Right forelimb (tissue), 1 donor: ENCODE measurements at places on chromosomes 7 and 10.
A peak's percentile ranks its signal among the peaks of the same experiment; 100 is the strongest.

- no peak for DNase-seq
These were observed 503.1 kb downstream of the GRID1 start for GRCh38 chr10:85863301-85864172.

GRCh38 chr10:52249850-52250395 lies 64.2 kb upstream of the DKK1 start:
- no peak for DNase-seq

DNA sequence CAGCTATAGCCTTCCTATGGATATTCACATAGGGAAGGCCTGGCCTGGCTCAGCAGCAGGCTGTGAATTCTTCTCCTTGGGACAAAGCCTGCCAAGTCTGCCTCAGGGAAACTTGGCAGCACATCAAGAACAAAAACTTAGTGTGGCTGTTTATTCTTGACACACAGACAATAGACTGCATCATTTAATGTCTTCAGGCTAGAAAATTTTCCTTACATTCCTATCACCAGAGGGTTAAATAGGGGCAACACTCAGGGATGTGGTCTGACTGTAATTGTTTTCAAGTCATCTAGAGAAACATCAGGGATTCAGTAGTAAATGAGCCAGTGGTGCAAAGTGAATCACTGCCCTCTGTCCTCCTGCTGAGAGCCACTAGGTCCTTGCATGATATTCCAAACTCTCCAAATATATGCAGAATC lies 137.3 kb downstream of the SEMA3C start:
- DNase-seq, result peak; percentile 69

DNA sequence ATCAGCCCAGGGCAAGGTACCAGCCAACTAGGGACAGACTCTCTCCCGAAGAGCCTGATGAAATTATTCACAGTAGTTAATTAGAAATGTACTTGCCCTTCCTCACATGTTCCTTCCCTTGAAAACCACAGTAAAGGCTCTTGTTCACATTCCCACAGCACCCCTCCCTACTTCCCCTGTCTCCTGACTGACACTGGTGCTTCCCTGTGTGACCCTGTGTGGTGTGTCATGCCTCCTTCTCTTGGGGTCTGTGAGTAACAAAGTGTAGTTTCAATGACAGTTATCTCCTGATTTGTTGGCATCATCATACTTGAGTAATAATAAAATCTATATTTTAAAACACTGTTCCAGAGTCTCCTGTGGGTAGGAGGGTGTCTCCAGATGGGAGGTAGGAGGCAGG lies 209.7 kb downstream of the ABCA13 start:
- DNase-seq, result no peak

GRCh38 chr7:140261522-140261921 lies 84.7 kb upstream of the KDM7A start:
- no peak for DNase-seq

- DNase-seq, result no peak
These were observed 211.6 kb upstream of the MAGI2 start for GRCh38 chr7:79664884-79665676.

- no peak for DNase-seq
These were observed 502 bp downstream of the PRKRIP1 start for GRCh38 chr7:102396710-102397019.

DNA sequence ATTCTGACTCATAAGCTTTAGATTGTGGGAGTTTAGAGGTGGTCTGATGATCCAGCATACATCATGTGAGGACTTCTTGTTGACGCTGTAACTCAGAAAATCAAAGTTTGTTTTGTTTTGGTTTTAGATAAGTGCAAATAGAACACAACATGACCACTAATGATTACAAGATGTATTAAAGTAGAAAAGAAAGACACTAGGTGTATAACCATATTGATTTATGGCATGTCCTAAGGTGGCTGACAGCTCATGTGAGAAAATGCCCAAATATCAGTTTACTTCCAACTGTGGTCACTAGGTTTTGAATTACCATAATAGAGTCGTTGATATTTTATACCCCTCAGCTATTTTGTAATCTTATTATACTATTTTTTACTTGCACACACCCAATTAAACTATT lies 1131.4 kb upstream of the PHF14 start:
- DNase-seq, result no peak

- no peak for DNase-seq
These were observed 4.9 kb upstream of the SRRM3 start for GRCh38 chr7:76196786-76197185.

DNA sequence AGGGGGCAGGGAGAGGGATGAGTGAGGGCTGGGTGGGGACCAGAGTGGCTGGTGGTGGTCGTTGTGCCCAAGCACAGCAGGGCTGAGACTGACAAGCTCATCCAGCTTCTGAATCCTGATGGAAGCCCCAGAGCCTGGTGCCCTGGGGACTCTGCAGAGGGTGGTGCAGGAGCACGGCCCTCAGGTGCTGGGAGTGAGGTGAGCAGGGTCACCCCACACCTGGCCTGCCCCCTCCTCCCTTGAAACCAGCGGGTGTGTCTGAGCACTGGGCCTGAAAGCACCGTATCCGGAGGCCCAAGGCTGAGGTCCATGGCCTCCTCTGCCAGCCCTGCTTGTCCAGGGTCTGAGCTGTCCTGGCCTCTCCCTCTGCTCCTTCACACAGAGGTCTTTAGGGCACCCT lies 218.2 kb downstream of the ZNF248 start:
- no peak for DNase-seq

- no peak for DNase-seq
These were observed 217.7 kb downstream of the PRKG1 start for GRCh38 chr10:51291961-51292360.

DNA sequence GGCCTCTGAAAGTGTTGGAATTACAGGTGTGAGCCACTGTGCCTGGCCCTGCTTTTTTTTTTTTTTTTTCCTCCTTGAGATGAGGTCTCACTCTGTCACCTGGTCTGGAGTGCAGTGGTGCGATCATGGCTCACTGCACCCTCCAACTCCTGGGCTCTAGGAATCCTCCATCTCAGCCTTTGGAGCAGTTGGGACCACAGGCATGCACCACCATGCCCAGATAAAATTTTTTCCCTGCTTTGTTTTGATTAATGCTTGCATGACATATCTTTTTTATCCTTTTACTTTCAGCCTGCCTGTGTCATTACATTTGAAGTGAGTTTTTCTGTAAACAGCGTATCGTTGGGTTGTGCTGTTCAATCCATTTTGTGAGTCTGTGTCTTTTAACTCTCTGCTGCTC lies 97.0 kb downstream of the ANKRD61 start:
- DNase-seq, result no peak

DNA sequence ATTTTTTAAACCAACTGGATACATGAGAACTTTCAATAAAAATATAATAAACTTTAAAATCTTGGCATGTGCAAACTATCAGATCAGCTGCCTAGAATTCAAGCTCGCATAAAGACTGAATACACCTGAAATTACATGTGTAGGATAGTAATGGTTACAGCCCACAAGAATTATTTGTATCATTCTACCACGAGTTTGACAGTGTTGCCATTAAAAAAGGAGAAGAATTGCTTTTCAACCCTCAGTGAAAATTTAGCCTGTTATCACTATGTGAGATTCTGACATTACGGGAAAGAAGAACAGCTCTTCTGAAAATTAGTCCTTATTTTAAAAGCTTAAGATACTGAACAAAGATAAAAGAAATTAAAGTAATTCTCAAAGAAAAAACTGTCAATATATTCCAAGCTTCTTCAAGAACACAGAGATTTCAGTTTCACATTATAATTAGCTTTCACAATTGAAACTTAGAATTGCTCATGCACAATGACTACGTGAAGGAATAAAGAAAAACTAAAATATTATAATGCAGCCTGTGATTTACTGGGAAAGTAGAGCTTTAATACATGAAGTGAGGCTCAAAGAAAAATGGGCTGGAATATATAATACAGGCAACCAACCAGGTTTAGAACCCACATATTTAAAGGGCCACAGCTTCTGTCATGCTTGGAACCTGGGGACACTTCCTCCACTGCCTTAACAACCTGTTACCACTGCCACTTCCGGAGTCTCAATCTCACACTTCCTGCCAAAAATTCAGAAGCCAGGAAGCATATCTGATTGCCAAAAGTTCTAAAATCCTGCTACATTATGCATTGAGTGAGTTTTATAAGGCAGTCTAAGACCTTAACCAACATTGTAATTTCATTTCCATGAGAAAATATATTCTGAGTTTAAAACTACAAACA lies 23.2 kb downstream of the TPK1 start:
- DNase-seq, result no peak

DNA sequence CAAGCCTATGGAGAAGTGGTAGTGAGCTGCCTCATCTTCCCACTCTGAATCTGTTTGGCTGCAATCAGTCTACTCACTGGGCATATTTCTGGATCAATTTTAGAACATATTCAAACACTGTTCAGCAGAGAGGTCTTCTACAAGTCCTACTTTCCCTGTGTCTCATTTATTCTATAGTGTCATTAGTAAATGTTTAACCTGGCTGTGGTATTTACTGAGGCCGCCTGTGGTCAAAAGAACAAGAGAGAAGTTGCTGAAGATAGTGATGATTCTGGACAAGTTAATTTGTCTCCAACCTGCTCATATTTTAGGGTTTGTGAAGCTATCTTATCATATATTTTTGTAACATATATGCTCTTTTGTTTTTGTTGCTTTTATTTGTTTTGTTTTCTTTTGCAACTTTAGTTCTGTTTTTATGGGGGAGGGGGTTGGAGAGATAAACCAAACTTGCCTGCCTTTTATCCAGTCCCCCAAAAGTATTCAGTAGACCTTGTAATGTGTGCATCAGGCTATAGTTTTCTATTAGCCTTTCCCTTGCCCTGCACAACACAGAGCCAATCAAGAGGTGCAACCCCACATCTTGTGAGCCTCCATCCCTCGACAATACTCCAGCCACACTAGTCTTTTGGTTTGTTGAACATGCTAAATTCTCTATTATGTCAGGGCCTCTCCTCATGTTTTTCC lies 362.8 kb upstream of the MBL2 start:
- DNase-seq, result no peak

DNA sequence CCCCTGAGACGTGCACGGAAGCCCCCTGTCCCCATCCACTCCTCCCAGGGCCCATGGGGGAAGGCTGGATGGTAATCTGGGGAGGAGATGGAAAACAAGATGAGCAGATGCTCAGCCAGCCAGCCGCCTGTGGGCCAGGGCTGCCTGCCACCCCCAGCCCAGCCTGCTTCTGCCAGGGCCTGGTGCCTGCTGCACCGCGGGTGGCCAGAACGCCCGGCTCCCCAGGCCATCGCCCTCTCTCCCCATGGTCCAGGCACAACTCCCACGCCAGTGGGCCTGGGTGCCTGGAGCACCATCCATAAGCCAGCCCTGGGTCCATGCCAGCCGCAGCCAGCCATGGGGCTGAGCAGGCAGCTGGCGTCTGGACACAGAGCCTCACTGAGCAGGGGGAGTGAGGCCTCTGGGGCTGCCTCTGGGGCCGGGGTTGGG lies 57.2 kb upstream of the ELN start:
- DNase-seq, result no peak

GRCh38 chr7:8017423-8017822 lies 48.8 kb downstream of the GLCCI1 start:
- DNase-seq, result no peak

DNA sequence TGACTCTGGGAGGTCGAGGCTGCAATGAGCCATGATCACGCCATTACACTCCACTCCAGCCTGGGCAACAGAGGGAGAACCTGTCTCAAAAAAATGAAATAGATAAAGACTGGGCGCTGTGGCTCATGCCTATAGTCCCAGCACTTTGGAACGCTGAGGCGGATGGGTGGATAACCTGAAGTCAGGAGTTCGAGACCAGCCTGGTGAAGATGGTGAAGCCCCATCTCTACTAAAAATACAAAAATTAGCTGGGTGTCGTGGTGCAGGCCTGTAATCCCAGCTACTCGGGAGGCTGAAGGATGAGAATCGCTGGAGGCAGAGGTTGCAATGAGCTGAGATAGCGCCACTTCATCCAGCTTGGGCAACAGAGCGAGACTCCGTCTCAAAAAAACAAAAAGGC lies 1.1 kb upstream of the DDX21 start:
- DNase-seq, result no peak

DNA sequence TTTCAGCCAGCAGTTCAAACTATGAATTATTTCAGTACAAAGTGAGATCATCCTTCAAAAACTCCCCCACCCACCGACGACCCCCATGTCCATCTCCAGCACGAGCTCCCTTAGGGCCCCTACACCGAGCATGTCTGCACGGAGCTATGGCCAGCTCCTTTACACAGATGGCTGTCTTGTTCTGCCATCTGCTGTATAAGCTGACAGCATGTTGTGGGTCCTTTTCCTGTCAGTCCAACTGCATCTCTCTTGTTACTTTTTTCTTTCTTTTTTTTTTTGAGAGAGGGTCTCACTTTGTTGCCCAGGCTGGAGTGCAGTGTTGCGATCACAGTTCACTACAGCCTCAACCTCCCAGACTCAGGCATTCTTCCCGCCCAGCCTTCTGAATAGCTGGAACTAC lies 21.6 kb downstream of the NPC1L1 start:
- DNase-seq, result no peak

DNA sequence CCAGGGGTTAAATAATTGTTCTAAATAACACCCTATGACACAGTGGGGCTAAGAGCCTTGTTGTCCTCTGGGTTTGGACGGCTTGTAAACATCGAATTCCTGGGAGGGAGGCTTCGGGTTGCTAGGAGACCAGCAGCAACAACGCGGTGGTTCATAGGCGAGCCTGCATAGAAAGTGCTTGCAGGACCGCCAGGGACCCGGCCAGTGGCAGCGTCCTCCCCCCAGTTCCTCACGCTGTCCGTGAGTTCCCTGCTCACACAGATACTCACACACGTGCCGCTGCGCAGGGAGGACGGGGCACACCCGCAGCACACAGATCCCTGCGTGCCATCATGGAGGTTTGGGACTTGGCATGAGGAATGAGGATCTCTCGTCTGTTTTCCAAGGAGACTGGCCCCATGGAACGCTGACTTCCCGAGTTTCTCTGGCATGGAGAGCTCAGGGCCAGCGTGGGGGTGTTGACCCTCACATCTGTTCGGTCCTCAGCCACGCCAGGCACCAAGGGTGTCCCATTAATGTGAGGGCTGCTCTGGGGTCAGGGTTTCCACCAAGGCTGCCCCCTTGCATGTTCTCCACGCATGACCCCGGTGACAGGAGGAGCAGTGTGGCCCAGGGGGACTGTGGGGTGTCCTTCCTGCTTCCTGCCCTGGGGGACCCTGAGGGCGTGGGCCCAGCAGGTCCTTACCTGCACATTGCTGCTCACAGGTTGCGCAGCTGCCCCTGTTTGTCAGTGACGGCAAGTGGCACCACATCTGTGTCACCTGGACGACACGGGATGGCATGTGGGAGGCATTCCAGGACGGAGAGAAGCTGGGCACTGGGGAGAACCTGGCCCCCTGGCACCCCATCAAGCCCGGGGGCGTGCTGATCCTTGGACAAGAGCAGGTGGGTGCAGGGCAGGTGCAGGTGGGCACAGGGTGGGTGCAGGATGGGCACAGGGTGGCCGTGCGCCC lies 9.7 kb downstream of the NPTX2 start:
- no peak for DNase-seq

DNA sequence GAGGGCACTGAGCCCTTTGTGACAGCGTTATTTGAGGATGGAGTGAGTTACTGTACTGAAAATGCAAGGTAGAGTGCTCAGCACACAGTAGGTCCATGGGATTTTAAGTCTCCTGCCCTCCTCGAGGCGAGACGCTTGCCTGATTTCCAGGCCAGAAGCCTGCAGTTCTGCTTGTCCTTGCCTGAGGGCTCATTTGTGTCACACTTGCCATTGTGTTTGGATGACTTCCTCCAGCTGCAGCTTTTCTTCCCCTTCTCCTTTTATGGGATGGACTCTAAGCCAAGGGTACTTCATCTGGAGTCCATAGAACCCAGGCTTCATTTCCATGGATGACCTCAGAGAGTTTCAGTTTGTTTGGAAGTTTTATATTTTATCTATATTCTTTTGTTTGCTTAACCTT lies 304.2 kb upstream of the BMPER start:
- no peak for DNase-seq
